WERI-Rb-1 (cell line): ENCODE measurements at places on chromosomes 2 and 18.

- DNase-seq: no peak
Measured at GRCh38 chr2:48566592-48567310, 36.8 kb downstream of the STON1 start.

DNA sequence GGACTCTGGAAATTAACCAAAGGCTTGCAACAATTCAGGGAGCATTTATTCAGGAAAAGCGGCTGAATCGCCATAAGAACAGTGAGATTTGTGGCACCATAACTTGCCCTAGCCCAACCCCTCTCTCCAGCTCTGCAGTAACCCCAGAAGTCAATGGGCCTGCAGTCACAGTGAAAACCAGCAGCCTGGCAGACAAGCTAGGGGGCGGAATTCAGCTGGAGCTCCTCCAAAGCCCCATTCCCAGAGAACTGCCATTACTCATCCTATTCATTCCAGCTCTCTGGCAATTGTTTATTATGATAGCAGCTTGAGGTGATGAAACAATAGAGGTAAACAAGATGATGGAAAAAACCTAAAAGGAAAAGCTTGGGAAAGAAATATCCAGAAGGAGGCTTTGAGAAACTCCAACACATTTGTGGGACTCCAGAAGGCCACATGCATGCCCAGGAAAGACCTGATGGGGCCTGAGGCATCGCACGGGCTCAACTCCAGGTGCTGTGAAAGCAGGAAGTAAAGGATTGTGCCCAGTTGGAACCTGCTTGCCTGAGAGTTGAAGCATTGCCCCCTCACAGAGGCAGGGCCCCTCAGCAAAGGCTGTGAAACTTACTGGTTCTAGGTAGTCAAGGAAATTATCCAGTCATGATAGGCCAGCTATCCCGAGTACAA lies 126.7 kb downstream of the TWIST2 start:
- DNase-seq: no peak

DNA sequence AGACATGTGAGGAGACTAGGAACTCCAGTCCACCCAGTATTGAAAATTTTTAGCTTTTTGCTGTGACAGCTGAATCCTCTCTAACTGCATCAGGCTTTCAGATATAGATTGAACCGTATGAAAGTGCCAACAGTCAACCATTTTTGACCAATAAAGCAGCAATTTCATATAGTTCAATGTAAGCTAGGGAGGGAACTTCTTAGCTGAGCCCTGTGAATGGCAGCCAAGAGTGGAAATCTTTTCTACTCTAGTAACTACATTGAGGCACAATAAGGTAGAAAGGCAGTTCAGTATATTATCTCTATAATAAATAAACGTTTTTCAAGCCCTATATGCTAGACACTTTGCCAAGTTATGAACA lies 96.3 kb upstream of the TANK start:
- no peak for DNase-seq

DNA sequence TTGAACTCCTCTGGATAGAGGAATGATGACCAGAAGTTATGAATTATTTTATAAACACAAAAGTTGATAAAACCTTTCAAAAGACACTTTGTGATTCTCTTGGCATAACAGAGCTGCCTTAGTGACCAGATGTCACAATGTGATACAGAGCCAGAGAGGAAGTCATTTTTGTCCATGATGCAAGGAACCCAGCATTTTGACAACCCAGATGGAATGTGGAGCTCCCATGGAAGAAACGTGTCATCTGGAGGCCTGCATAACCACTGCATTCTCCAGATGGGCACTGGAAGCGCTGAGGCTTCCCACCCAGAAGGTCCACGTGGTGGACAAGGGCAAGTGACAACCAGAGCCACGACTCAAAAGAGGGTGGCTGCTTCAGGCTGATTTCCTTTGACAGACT lies 30.1 kb downstream of the HRH4 start:
- DNase-seq: no peak

DNA sequence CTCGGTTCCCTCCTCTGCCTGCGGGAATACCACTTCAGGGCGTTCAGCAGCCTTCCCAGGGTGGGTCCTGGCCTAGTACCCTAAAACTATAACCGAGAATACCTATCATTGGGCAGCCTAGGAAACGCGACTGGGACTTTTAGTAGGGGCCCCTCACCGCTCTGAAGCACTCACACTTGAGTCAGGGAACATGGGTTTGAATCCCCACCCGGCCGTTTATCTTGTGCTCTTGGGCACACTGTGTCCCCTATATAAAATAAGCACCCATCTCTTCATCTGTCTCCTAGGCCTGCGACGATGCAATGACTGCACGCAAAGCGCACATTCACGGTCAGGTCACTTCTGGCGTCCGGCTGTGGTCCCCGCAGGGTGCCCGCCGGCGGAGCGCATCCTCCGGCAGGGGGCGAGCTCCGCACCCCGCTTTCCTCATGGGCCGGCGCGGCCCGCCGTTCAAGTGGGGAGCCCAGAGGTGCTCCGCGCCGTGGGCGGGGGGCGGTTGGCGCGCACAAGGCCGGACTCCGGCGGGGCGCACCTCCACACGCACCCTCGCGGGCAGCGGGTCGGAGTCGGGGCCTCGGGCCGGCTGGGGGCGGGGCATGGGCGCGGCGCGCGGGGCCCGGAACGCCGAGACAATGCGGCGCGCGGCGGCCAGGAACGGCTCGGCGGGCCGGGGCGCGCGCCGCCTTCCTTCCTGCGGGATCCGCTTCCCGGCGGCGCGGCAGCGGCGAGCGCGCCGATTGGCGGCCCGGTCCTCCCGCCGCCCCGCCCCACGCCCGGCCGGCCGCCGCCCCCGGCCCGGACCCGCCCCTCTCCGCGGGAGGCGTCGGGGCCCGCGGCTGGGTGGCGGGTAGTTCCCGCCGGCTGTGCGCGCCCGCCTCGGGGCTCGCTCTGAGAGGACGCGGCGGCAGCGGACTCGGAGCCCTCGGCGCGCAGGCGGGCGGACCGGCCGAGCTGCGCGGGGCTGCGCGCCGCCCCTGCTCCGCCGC lies at the start of gene ASAP2:
ASAP2 (plus strand) TSS at position 850 of the 986 bp plus-strand sequence. CDS start 293 bp downstream, outside the sequence.
- DNase-seq: peak; percentile 83

DNA sequence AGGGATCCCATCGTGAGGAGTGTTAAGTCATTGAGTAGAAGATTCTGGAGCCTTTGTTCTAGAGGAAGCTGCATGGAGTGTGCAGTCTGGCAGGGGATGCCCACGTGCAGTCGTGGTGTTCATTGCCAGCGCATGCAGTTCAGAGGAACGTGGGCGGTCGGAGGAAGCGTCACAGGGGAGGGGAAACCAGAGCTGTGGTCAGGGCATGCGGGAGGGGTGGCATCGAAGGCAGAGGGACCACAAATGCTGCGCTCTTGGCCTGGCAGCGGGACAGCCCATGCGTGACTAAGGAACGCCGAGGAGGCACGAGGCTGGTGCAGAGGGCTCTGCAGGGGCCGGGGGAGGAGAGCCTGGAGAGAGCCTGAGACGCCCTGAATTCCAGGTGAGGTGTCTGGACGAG lies 141.1 kb downstream of the KLHL29 start:
- no peak for DNase-seq

DNA sequence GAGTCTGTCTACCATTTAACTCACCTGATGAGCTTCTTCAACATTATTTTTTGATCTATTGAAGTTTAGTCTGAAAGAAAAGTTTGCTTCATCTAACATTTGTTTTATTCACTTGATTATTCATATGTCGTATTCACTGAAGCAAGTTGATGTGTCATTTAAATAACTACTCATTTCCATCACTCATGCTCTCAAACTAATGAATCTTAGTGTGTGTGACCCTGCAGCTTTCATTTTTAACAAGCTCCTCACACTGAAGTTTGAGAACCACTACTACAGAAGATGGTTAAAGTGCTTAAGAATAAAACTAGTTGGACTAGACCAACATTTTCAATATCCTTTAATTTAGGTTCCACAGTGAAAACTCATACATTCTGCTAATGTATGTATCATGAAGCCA lies 1.8 kb upstream of the ABI2 start:
- DNase-seq: no peak

- no peak for DNase-seq
Measured at GRCh38 chr2:235747786-235748091, 253.9 kb downstream of the AGAP1 start.

GRCh38 chr18:12433829-12434540 lies 26.3 kb downstream of the PRELID3A start:
- DNase-seq: no peak

DNA sequence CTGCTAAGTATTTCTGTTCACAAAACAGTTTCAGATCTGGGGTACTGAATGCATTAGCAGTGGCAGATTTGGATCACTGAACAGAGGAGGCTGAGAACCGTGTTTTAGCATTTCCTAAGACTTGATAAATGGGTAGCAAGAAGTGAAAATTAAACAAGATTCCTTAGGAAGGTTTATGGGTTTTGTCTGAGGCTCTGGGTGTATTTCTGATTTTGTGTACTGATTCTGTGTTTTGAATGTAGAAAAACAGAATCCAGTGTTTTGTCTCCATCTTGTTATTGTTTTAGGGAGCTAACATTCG lies 1.4 kb downstream of the FAM117B start:
- DNase-seq: no peak

DNA sequence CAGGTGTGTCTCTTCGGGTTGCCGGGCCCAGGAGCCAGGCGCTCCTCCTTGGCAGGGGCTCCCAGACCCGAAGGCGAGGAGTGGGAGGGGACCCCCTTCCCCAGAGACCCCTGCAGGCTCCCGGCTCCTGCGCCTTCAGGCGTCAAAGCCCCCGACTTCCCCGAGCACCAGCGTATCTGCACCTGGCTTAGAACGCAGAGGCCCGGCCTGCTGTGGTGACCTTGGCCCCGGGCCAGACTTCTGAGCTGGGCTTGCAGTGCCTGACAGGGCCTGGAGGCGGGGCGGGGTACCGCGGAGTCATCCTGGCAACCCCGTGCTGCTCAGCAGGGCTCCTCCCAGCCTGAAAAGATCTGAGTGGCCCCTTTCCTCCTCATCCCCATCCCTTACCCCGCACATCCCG lies 27.0 kb downstream of the SKA1 start:
- no peak for DNase-seq

DNA sequence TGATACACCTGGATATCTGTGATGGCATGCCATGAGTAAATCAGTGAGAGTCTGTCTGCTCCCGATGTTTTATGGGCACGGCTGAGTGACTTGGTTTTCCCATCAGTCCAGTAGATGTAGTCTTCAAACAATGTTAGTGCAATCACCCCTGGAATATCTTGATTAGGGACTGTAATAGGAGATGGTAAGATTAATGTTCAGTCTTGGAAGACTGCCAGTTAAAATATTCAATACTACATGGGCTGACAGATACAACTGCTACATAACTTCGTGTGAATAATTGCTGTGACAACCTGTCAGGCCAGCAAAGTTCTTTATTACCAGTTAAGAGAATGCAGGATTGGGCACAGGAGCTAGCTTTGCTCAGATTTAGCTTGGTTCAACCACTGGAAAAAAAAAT lies 1673.3 kb downstream of the LRP1B start:
- DNase-seq: no peak

DNA sequence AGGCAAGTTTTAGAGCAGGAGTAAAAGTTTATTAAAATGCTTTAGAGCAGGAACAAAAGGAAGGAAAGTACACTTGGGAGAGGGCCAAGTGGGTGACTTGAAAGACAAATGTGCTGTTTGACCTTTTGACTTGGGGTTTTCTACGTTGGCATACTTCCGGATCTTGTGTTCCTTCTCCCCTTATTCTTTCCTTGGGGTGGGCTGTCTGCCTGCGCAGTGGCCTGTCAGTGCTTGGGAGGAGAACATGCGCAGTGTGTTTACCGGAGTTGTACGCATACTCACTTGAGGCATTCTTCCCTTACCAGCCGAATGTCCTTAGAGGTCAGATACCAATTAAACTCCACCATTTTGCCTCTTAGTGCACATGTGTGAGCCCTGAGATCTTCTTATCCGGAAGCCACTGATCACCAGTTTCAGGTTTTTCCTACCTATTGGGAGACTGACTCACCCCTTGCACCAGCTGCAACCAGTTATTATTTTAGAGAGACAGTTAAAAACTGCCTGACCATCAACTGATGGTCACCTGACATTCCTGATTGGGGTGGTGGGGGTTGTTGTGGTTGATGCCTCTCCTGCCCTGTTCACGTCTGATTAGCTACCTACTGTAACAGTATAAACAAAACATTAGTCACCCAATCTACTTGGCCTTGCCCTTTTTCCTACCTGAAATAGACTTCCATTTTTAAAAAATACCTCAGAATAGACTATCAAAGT lies 67.5 kb downstream of the NYAP2 start:
- no peak for DNase-seq

GRCh38 chr18:28365411-28365831 lies 188.5 kb upstream of the CDH2 start:
- DNase-seq: no peak

DNA sequence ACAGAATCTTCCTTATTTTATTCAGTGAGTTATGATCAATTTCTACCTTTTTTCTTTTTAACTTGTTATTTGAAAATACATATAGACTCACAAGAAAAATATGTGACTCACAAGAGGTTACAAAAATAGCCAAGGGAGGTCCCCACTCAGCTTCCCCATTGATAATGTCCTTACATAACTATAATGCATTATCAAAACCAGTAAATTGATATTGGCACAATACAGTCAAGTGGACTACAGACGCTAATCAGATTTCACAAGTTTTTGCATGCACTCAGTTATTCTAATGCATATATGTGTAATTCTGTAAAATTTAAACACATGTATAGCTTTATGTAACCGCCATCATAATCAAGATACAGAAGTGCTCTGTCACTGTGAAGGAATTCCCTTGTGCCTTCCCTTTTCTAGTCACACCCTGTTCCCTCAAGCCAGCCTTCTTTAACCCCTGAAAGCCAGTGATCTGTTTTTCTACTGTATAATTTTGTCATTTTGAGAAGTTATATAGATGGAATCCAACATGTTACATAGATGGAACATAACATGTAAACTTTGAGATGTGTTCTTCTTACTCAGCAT lies 118.4 kb downstream of the ALMS1 start:
- no peak for DNase-seq

- DNase-seq: no peak
Measured at GRCh38 chr2:159119652-159120257, 151.3 kb downstream of the TANC1 start.

- DNase-seq: peak; percentile 39
Measured at GRCh38 chr2:60806988-60807681, 51.1 kb downstream of the PAPOLG start.

DNA sequence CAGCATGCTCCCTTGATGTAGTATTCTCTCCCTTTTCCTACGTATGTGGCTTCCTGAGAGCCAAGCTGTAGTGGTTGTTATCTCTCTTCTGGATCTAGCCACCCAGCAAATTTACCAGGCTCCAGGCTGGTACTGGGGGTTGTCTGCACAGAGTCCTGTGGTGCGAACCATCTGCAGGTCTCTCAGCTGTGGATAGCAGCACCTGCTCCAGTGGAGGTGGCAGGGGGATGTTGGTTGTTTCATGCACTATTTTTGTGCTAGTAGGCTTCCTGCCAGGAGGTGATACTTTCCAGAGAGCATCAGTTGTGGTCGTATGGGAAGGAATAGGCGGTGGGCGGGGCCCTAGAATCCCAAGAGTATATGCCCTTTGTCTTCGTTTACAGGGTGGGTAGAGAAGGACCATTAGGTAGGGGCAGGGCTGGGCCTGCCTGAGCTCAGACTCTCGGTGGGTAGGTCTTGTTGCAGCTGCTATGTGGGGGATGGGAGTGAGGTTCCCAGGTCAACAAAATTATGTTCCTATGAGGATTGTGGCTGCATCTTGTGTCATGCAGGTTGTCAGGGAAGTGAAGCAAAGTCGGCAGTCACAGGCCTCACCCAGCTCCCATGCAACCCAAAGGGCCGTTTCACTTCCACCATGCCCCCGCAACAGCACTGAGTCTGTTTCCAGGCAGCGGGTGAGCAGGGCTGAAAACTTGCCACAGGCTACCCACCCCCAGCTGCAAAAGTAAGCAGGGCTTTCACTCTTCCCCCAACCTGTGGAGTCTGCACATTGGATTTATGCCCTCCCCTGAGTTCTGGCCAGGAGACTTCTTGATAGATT lies 1139.5 kb downstream of the BCL11A start:
- no peak for DNase-seq
